ENCODE measurements at places on chromosomes 1 and 21.

DNA sequence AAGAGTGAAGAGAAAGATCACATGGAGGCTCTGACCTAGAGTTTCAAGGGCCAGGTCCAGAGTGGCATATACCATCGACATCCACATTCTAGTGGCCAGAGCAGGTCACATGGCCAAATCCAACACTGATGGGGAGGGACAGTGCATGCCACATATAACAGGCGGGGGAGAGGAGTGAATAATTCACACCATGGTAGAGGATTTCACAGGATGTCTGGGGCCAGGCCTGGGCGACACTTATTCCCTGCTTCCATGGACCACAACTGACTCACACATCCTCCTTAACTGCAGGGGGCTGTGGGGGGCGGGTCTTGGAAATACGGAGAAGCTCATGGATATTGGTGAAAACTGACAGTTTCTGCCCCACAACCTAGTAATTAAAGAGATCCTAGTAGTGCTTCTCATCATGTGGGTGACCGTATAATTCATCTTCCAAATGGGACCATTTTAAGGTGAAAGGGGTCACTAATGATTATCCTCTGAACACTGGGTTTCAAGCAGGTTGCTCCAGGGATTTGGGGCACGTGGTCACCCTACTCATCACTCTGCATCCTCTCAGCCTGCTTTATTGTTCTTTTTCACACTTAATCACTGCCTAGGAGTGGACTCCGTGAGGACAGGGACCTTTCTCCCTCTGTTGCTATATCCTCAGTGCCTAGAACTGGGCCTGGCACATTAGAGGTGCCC lies 44.0 kb downstream of the IGSF21 start:
- no peak for DNase-seq

DNA sequence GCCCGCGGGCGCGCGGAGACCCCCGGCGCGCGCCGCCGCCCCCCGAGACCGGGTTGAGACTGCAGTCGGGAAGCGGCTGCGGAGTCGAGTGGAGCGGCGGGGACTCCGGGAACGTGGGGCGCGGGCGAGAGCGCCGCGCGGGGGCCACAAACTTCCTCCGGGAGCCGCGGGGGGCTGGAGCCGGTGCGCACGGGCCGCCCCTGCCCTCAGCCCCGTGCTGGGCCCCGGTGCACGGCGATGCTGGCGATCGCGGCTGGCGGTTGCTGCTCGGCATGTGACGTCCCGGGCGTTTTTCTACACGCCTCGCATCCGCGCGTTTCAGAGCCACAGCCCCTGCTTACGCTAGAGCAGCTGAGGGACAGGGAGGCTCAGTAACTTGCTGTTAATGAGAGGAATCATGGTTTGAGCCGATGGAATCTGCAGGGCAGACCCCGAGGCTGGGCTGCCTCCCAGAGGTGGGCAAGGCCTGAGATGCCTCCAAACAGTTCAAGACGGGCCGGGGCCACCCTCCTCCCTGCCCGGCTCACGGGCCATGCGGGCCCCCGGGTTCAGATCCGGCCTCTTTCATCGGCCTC lies 520 bp downstream of the TMEM201 start:
- DNase-seq, result peak; percentile 22

DNA sequence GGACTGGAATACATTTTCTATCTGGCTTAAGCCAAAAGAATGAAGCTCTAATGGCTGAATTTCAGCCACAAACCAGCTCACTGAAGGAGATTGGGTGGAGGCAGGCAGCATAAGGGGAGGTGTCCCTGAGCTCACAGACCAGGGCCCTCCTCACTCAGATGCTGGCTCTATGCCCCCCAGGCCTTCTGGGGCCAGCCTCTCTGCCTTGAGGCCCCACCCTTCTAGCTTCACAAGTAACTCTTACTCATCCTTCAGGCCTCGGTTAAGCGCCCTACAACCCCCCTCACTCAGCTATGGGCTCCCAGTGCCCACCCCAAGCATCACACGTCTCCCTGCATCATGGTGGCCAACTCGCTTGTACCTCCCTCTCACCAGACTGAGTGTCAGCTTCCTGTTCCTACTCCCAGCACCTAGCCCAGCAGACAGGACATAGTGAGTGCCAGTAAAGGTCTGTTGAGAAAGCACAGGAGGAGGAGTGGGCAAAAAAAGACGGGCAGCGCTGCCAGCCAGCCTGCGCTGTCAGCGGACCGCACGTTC lies 40.8 kb upstream of the GPR157 start:
- DNase-seq, result no peak

GRCh38 chr1:27572019-27572678 lies 31.8 kb downstream of the AHDC1 start:
- DNase-seq, result no peak

DNA sequence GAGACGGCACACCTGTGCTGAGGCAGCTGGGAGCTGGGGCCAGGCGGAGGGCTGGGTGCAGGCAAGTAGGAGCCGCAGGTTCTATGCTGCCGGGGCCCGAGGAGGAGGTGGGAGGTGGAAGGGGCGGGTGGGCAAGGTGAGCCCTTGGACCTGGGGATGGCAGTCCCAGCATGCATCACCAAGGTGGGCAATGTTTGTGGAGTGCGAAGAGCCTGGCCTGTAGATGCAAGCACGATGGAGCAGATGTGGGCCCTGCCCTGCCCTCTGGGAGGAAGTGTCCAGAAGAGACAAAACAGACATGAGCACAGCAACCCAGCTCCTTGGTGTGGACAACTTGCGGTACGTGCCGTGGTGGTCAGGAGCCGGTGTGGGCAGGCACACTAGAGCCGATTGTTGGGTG lies 28.3 kb upstream of the AJAP1 start:
- DNase-seq, result no peak

DNA sequence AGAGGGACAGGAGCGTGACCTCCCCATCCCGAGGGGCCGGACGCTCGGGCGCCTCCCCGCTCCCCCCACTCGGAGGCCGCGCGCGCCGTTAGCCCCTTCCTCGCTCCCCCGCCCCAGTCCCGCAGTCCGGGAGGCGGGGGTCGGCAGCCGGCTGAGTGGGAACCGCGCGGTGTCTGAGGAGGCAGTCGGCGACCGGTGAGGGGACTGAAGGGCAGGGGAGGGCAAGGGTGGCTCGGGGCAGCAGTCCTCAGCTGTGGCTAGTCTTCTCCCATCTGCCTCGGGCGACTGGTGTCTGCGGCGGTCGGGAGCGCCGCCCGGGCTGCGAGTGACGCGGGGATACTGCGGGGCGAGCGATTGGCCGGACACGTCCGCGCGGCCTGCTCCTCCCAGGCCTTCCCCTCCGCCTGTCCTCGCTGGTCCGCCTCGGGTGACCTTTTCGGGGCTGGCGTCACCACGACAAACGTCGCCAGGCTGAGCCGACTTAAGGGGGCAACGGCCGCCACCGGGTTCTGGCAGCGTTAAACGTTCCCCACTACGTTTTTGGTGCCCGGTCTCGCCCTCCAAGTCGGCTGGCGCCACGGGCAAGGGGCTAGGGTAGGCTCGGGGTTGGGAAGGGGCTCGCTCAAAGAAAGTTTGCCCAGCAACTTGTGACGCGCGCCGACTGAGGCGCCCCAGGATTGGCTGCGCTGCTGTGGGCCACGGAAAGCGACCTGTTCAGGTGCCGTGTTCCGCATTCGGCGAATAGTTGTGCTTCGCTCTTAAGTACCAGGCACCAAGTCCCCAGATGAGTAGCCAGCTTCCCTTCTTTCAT lies 538 bp downstream of the ZNF672 start:
- DNase-seq, result peak; percentile 83

- no peak for DNase-seq
These were observed 881.5 kb downstream of the LTN1 start for GRCh38 chr21:28111151-28111619.

GRCh38 chr1:204503913-204504519 lies 9.4 kb upstream of the PIK3C2B start:
- no peak for DNase-seq

DNA sequence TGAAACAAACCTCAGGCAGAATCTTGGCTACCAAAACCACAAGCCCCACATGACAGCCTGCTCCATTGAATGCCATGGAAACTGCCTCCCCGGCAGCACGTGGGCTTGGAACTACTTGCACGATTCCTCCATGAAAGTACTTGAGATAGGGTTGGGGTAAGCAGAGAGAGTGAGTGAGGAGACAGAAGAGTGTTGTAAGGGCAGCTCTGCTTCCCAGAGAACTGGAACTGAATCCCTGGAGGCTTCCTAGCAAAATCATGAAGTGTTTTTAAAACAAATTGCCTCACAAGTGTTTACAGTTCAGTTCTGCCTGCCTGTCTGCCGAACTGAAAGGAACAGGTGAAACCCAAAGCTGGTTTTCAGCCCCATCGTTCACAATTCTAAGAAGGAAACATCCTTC lies 35.3 kb upstream of the DNASE2B start:
- no peak for DNase-seq

DNA sequence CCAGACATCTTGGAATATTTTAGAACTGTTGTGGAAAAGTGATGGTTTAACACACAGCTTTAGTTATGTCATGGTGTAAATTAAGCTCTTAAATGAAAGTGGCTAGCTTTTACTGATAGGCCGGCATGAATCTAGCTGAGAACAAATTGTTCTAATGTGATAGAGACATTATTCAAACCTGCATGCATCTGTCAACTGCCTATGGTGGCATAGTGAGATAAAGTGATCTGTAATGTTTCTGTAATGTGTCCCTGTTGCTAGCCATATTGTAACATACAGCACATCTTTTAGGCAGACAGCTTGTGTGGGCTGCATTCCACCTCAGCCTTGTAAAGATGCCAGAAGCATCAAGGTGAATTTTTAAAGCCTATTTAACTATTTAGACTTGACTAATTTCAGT lies 16.0 kb downstream of the LRIG2 start:
- no peak for DNase-seq

- DNase-seq, result no peak
These were observed 482 bp upstream of the MTR start for GRCh38 chr1:236794585-236795034.

GRCh38 chr1:43611950-43612349 lies 38.0 kb upstream of the KDM4A start:
- no peak for DNase-seq

DNA sequence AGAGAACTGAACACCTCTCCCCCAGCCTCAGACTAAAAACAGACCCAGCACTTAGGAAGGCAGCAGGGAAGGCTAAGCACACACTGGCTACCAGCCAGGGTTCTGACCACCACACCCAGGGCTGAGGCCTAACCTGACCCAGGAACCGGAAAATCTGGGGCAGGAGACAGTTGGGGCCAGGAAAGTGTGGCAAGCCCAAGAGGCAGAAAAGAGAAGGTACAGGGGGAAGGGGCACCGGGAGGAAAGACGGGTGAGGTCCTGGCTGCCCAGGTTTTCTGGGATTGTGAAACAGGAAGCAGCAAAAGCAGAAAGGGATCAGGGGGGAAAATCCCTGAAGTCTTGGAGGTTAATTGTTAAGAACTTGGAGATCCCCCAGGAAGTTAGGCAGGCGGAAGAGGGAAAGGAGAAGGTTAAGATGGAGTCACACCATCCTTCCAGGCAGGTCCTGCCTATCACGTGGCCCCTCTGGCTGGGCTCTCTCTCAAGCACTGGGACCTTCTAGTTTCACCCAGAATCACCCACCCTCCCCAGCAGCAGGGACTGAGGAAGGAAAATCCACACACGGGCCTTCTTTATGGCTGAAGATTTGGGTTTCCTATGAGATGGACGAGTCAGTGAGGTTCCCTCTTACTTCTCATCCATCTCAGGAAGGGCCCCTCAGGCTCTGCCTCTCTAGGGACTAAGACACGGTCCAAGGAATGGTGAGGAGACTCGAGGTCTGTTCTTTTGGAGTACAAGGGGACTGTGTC lies 2.6 kb downstream of the HDGF start:
- no peak for DNase-seq

DNA sequence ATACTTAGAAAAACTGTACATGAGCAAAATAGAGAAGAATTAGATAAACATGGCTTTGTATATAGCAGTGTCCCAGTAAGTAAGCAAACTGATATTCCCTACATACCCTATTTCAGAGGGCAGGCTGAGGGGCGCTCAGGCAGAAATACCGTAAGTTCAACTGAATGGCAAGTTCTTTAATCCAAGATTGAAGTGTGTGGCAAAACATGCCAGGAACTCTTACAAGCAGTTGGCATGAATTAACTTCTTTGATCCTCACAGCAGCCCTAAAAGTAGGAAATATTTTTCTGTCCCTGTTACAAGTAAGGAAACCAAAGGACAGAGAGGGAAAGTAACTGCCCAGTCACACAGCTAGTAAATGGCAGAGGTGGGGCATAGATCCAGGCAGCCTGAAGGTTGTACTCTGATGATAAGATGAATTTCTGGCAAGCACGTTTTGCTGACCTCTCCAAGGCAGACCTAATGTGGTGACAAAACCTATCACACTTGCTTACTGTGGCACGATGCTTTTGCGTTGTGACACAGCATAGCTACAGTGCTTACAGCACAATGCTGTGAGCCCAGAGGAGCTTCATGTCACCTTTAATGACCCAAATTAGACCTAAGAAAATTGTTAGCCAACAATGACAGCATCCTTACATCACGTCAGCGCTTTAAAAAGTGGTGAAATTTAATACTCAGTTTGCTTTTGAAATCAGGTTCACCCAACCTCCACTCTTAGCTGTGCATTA lies 35.0 kb upstream of the THEM4 start:
- DNase-seq, result no peak

DNA sequence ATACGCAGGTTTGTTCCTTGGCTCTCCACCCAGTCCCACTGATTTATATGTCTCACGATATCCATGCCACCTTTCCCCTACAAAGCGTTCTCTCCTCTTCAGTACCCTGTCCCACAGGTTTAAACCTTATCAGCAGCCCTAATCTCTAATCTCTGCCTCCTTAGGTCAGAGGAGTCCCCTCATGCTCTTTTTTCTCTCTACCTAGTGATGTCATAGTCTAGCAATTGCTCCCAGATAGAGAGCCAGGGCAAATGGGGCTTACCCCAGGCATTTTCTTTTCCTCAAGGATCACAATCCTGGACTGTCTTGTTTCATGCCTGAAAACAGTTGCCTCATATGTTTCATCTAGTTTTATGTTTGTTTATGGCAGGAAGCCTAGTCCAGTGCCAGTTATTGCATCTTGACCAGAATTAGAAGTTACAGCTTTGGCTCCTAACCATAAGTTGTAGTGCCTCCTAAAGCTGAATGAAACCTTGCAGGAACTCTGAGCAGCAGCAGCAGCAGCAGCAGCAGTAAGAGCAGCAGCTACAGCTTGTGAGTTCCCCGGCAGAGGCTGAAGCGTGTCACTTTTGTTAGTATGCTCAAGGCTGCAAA lies 26.7 kb upstream of the TP53BP2 start:
- no peak for DNase-seq

- DNase-seq, result no peak
These were observed 215.8 kb downstream of the MATN1 start for GRCh38 chr1:30507401-30508174.

GRCh38 chr1:16067127-16067768 lies 6.2 kb downstream of the FAM131C start:
- DNase-seq, result no peak

- DNase-seq, result no peak
These were observed 293.9 kb upstream of the PROX1 start for GRCh38 chr1:213693864-213694263.

DNA sequence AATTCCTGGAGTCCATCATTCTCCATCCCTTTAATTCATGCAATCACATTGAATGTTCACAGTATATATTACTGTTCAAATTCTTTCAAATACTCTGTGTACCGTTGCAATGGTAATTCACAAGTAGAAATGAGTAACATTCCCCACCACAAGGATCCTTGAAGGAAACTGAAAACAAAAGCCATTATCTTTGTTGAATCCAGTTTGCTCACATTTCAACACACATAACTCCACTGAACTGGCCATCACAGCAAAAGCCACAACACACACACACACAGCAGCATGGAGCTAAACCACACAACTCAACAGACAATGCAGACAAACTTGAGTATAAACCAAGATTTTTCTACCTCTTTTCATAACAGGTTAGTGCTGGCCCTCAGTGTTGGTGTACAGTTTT lies 188.3 kb upstream of the GREM2 start:
- no peak for DNase-seq

- no peak for DNase-seq
These were observed 5.3 kb upstream of the LRRC39 start for GRCh38 chr1:100183370-100183769.
